NCI-H2171 treated with DMSO at 0.1 percent for 48 hours (cell line): ENCODE measurements at places on chromosomes 13 and 19.
A peak's percentile ranks its signal among the peaks of the same experiment; 100 is the strongest.

DNA sequence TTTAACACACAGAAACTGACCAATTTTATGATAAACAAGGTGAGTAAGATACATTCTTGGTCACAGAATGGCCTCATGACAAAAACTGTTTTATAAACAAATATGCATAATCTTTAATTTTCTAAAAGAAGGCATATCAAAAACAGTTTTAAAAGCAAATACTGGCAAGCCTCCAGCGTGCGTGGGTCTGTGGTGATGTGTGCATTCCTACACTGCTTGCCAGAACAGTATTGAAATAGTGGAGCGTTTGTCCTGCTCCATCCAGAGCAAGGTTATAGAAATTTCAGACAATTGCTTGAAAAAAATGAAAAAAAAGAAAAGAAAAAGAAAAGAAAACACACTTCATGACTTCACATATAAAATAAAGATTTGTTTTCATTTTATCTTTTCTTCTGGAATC lies 140.9 kb downstream of the MZT1 start:
- no peak for DNase-seq

DNA sequence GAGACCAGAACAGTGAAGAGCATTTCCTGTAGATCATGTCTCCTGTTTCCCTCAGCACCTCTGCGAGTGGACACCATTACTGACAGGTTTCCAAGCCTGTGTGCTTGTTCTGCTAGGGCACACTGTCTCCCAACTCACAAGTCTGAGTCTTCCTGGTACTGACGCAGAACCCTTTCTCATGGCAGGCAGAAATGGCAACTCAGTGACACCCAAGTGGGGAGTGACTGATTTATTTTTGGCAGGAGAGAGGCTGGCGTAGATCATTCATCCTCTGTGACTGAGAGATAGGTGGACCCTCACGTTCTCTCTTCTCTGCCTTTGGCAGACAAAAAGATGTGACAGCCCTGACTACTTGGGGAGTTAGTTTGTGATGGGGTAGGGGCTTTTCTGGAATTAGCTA lies 183.4 kb downstream of the RFC3 start:
- DNase-seq: no peak

- DNase-seq: peak; percentile 94
Measured at GRCh38 chr13:112849500-112849899, 119.5 kb upstream of the MCF2L start.

GRCh38 chr13:113938246-113938645 lies 35.6 kb downstream of the C13orf46 start:
- DNase-seq: no peak

- DNase-seq: peak; percentile 48
Measured at GRCh38 chr13:67515895-67516294, 285.8 kb upstream of the PCDH9 start.

GRCh38 chr19:54281007-54281728 lies at the start of gene LILRB2:
Gene LILRB2, minus strand, starts transcription at chr19:54281110. Its CDS starts 614 bp downstream, at chr19:54280496.
- no peak for DNase-seq

DNA sequence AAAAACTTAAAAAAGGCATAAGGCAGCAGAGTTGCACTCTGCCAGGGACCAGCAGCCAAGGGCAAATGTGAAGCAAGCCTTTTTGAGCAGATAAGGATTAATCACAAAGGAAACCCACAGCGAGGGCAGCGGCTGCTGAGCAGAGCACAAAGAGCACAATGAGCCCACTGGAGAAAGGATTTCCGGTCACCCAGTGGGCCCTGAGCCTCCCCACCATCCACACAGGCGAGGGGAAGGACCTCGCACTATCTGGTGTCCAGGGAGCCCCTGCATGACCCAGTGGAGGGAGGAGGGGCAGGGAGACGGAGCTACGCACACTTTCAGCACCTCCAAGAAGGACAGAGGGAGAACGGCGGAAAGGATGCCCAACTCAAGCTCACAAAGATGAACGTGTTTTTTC lies 40.0 kb downstream of the COL4A1 start:
- DNase-seq: no peak

DNA sequence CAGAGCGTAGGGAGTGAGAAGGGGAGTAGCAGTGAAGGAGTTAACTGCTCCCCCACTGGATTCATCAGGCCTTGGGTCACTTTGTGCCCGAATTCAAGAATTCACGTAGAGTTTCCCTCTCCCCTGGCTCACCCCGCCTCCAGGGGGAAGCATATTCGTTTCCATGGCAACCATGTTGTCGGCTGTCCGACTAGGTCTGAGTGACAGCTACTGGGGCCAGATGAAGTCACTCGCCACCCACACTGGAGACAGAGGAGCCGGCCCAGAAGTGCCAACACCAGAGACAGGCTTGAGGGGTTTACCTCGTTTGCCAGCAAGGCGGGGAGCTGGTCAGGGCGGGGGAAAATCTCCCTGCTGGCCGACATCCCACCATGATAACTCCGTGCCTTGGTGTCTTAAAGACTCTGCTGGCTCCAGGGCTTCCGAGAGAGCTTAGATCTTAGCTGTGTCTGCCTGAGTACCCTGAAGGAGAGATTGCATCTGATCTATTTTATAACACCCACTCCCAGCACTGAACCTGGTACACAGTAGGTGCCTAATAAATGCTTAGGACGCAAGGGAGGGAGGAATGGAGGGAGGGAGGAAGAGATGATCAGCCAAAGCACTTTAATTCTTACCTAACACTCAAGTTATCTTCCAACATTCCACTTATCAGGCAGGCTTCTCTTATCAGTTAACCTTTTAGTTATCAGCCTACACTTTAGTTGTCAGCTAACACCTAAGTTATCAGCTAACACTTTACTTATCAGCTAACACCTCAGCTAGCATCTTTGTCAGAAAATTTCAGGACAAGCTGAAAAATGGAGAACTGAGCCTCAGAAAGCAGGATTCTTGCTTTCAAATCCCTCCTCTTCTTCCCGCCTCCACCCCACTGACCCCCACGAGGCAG lies 57.2 kb upstream of the ZNRF4 start:
- DNase-seq: no peak

- DNase-seq: peak; percentile 37
Measured at GRCh38 chr19:13428352-13428751, 77.9 kb downstream of the CACNA1A start.
